ENCODE measurements at places on chromosomes 12 and 14. TPM values are rescaled to one million over a fixed set of nuclear protein-coding genes. Genes with fewer than 3 reads are reported as not detected.
A peak's percentile ranks its signal among the peaks of the same experiment; 100 is the strongest.

DNA sequence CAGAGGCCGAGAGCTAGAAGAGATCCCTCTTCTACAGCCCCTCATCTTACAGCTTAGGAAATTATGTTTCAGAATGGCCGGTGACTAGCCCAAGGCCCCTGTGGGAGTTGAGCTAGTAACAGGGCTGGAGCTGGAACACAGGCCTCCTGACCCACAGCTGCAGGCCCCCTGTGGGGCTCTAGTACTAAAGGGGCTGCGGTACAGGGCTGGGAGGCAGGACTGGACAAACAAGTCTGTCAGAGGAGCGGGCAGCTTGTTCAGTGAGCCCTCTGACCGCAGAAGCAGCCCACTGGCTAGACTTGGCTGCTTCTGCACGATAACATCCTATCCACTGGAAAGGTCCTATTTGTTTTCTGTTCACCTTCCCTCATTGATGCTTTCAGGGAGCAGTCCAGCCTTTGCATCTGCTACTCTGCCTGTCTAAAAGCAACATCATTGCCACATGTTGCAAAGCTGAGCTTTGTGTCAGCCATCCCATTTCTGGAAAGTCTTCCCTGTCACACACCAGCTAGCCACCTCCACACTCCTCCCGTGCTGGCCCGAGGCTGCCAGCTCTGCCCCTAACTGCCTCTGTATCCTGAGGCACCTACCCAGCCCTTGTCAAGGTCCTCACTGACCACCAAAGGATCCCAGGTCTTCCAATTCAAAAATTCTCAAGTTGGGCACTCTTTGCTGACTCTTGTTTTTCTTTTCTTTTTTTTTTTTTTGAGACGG is 10.2 kb downstream of the PSMC1 start:
- DNase-seq: no peak

The TRIM9 gene
- total RNA-seq: 1.5 TPM

- DNase-seq: no peak
Measured at GRCh38 chr14:84825481-84826251, 704.3 kb upstream of the FLRT2 start.

GRCh38 chr12:43835656-43836474 is at the start of gene TMEM117:
Gene TMEM117 (plus strand): TSS chr12:43836081.
- peak; percentile 89 for DNase-seq

The DLK1 gene
- total RNA-seq: 12.1 TPM

The POTEM gene
- total RNA-seq: not detected

DNA sequence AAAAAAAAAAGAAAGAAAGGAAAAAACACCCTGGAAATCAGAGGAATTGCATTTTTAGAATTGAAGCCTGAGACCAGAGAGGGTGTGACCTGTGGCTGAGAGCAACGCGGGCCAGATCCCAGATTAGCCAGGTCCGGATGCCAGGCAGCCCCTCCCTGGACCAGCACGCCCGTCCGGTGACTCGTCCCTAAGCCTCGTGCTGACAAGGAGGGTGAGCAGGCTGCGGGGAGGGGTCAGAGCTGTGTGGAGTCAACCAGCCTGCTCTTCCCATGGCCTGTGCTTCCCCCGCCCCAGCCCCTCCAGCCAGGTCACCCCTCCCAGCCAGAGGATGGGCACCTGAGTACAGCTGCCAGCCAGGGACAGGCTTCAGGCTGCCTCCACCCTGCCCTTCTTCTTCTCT is 4.2 kb upstream of the KLC1 start:
- DNase-seq: peak; percentile 86

The SLCO1B1 gene
- total RNA-seq: not detected

The CTDSP2 gene
- 75.2 TPM for total RNA-seq

The CEP170B gene
- 6.3 TPM for total RNA-seq

The CAPZA3 gene
- total RNA-seq: not detected

DNA sequence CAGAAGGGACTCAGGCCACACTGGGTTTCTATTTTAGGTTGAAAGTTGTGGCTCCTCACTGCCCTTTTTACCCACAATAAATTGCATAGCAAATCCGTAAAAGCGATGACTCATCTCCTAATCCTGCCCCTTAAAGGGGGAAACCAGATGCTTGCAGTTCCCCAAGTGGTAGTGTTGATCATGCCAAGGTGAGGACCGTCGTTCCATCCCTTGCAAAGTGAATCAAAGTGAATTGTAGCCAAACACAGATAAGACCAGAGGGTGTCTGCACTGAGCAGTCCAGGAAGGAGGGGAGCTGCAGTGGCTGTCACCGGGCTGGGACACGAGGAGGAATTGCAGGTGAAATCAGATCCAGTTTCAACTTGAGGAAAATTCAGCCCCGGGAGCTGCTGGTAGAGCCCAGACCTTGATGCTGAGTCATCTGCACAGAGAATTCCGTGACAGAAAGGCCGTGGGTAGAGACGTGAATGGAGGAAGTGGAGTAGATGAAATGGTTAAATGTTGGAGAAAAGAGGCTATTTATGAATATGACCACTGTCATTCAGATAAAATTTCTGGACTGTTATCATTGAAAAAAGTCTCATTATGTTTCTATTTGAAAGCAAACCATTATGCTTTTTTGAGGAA is 44.2 kb upstream of the MMP17 start:
- DNase-seq: no peak

The MYBPC1 gene
- total RNA-seq: 4,088 TPM

The ESRRB gene
- total RNA-seq: 3.5 TPM

DNA sequence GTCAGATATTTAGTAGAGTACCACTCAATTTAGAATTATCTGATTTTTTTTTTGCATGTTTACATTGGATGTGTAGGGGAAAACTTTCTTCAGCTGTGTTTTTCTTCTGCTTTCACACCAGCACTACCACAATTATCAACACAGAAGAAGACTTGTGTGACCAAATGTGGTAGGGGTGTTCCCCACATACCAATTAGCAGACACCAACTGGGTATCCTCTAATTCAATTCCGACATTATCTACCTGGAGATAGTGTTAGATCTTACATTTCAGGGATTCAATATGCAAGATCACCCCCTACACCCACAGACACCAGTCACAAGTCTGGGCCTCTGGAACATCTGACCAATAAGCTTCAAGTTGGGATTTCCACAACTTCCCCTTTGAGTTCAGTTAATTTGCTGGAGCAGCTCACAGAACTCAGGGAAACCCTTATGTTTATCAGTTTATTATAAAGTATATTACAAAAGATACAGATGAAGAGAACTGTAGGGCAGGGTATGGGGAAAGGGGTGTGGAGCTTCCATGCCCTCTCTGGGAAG is 4.1 kb upstream of the KLRG1 start:
- DNase-seq: no peak

The EXOC3L4 gene
- 0.23 TPM for total RNA-seq

The WASHC3 gene
- 33.5 TPM for total RNA-seq

DNA sequence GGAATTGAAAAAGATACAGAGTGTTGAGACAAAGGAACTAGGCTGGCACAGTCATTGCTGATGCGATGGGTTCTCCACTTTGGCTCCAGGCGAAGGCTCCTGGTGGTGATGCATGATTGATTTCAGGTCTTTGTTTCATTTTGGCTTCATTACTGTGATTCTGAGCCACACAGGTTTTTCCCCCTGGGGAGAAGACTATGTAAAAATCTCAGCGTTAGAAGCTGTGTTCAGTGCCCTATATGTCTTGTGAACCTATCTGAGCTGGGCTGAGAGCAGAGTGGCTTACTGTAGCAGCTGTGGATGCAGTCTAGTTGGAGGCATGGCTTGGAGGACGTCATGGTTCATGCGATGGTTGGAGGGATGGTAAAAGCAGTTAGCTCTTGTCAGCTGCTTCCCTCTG is 54.0 kb downstream of the GPATCH2L start:
- DNase-seq: no peak

GRCh38 chr12:95553197-95553943 is 2.1 kb upstream of the USP44 start:
- DNase-seq: no peak

DNA sequence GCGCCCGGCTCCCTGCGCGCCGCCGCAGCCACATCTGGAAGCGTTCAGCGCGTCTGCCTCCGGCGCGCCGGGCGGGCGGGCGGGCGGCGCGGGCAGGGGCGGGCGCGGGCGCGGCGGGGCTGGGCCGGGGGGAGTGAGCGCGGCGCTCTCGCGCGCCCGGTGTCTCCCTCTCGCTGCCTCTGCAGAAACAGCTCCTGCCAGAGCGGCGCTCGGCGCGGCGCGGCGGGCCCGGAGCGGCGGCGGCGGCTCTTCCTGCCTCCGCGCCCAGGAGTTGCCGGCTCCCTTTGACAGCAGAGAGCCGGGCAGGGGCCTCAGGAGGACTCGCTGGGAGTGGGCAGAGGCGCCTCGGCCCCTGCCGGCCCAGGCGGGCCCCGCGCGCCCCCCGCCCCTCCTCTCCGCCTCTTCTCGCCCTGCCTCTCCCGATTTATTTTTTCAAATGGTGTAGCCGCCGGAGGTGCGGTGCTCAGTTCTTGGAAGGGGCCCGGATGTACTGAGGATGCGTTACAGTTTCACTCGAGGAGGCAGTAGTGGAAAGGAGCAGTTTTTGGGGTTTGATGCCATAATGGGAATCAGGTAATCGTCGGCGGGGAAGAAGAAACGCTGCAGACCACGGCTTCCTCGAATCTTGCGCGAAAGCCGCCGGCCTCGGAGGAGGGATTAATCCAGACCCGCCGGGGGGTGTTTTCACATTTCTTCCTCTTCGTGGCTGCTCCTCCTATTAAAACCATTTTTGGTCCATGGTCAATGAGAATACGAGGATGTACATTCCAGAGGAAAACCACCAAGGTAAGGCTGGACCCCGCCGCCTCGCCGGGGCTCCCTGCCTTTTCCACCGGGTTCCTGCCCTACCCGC is at the start of gene CACNA1C:
TSS of gene CACNA1C (plus strand) at position 162 of the 853 bp plus-strand sequence. CDS start at position 738, 576 bp downstream.
- peak; percentile 71 for DNase-seq

The GPR132 gene
- total RNA-seq: 0.60 TPM

DNA sequence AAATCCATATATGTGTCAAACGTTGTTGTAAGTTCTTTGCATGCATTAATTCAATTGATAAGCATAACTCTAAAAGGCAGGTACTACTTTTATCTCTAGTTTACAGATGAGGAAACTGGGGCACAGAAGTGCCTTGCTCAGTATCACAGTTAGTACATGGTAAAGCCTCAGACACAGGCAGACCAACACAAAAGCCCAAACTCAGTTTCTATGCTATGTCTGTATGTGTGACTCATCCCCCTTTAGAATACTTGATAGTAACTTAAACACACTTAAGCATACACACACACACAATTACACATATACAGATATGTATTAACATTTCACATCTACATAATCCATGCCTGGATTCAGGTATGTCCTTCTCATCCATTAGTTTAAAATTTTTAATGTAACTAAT is 88.0 kb downstream of the EPS8 start:
- DNase-seq: no peak
